Activated CD4-positive, alpha-beta T cell treated with anti-CD3 and anti-CD28 coated beads for 4 hours (primary cell): ENCODE measurements at places on chromosomes 13 and 19.
A peak's percentile ranks its signal among the peaks of the same experiment; 100 is the strongest.

- DNase-seq, result no peak
These were observed 6.5 kb upstream of the GPC6 start for GRCh38 chr13:93220073-93220472.

DNA sequence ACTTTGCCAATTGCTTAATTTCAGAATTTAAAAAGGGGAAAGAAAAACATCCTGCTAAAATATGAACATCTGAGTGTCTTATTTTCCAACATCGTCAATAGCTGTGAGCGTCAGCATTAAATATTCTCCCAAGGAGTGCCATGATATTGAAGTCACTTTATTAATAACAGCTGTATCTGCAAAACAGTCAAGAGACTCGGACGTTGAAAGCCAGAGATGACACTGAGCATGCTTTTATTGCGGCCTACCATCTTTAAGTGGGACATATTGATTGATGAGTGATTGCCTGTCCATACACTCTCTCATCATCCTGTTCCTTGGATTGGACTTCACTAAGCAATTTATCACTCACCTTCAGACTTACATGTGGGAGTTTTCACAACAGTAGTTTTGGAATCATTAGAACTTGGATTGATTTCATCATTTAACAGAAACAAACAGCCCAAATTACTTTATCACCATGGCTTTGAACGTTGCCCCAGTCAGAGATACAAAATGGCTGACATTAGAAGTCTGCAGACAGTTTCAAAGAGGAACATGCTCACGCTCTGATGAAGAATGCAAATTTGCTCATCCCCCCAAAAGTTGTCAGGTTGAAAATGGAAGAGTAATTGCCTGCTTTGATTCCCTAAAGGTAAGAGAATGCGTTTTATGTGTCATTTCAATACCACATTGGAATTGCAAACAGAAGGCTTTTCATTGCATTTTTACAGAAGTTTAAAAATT lies 53.8 kb downstream of the MBNL2 start:
- DNase-seq, result no peak

GRCh38 chr13:94917824-94918223 lies 205.5 kb upstream of the SOX21 start:
- no peak for DNase-seq

DNA sequence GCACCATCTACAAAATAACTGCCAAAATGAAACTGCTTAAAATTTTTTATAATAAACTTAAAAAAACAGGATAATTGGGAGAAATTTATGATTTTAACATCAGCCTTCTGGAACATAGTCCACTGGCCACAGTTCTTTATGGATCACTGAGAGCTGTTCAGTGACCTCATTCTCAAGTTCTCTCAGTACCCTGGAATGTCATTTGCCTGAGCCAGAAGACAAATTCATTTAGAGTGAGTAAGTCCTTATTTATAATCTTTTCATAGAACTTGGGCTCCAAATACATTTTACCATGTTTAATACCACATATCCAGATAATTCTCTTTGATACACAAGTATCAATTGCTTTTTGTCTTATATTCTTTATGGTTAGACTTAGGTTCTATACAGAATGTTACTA lies 87.6 kb downstream of the CAB39L start:
- no peak for DNase-seq

DNA sequence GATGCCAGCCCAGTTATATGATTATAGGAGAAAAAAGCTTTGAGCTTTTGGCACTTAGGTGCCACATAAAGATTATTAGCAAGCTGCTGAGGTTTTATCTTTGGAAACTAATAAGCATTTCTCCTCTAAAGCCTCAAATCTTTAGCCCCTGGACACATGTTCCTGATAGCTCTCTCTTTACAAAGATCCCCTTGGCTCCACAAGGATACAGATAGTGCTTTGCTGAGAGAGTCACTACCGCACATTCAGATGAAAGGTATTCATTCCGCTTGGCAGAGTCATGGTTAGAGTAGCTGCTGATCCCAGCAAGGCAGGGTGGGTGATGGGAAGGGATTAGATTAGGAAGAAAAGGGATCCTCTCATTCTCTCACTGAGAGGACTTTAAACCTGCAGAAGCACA lies 28.2 kb upstream of the PSG7 start:
- DNase-seq, result no peak

GRCh38 chr19:39110263-39110967 lies 15.2 kb upstream of the PAK4 start:
- DNase-seq, result peak; percentile 73
